ENCODE measurements at places on chromosomes 12 and 14.

DNA sequence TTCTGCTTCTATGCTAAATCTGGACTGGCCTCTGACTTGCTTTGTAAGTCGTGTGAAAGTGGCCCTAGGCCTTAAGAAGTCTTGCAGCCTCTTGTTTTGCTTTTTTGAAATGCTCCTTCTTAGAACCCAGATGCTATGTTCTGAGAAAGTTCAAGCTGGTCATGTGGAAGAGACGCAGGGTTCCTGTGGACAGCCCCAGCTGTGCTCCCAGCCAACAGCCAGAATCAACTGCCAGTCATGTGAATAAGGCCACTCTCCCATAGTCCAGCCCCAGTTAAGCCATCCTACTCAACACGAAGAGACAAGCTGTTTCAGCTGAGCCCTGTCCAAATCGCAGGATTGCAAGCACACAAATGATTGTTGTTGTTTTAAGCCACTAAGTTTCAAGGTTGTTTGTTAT is 37.3 kb upstream of the TBPL2 start:
- no peak for DNase-seq

DNA sequence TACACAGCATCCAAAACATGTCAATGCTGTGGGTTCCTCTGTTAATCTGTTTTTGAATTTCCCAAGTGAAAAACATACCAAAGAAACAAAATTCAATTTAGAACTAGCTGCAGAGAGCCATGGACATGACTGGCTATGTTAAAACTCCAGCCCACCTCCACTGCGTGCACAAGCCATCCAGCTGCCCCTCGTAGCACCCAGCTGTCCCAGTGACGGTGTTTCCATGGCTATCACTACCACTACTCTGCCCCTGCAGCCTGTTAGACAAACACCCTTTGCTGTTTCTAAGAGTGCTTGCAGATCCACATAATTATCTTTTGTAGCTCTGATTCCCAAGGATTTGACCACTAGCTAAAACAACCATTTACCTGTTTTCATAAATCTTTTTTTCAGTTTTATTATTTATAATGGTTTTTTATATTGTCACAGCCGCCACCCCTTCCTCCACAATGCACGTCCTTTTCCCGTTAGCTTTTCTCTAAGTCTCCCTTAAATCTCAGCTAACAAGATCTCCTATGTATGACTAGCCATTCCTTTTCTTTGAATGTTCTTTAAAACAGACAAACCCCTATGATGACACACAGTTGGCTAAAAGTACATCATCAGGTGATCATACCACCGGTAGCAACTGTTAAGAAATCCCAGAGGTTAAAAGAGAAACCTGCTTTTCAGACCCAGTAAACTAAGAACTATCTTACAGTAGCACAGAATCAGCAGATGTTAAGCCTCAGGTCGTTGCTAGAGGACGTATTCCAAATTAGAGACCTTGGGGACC is 37.8 kb upstream of the NAA30 start:
- peak; percentile 1 for DNase-seq

- DNase-seq, result peak; percentile 33
Observed at GRCh38 chr12:113766879-113767878, 198.9 kb downstream of the RBM19 start.

- DNase-seq, result no peak
Observed at GRCh38 chr14:74611650-74612349, at the start of gene LTBP2. LTBP2 (minus strand) TSS chr14:74612237; CDS start chr14:74611944, 293 bp downstream.

DNA sequence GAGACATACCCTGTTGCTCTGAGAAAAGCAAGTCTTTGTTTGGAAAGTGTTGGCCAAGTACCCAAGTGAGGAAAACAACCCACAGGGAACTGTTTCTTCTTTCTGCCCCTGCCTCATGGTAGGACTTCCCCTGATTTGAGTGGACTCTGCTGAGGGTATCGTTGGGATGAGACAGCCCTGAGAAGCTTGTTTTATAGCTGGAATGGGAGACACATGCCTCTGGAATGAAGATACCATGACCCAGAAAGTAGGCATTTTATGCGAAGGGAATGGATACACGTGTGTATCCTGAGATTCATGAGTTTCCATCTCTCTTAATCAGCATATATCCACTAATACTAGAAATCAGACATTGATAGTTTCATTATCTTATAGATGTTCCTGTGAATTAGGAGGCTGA is 382.3 kb downstream of the ATP23 start:
- no peak for DNase-seq

DNA sequence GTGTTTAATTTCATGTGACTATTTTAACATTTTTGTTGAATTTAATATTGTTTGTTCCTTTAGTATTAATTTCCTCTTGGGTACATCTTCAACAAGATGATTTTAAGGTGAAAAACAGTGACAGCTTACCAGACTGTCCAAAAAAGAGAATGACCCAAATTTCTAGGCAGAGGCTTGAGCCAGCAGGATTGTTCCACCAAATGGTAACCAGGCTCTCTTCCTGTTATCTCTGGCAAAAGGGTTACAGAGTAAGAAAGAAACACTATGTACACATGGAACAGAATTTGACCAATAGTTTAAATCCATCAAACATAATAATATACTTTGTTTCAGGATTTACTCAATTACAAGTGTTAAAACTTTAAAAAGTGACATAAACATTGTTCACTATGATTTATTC is 39.0 kb downstream of the YAF2 start:
- DNase-seq, result no peak

GRCh38 chr12:117360222-117360550 is 1.2 kb downstream of the NOS1 start:
- DNase-seq, result no peak

DNA sequence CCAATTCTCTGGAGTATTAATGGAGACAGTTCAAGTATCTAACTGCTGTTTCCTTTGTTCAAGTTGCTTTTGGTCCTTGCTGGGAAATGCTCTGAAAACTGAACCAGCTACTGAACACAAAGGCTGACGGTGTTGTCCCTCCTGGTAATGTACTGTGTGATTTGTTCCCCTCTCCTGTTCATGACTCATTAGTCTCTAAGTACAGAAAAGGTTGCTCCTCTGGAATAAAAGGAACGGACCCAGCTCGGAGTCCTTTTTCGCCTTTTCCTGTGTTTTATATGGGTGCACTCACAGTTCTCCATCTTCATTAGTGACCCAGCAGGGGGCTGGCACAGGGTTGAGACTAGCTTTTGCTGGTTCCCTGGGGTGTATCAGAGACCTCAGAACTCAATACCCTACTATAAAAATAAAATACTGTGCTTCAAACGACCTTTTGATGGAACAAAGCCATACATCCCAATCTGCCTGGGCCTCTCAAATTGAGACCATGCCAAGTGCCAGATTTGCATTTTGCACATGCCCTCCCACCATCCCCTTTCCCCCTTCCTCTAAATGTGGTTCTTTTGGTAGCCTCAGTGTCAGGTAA is 269.7 kb downstream of the RAD51B start:
- peak; percentile 96 for DNase-seq

All from brain (organoid and tissue), 16 donors.